ENCODE measurements at places on chromosomes 11 and 22.

GRCh38 chr11:120024046-120024445, 113.9 kb downstream of the TRIM29 start:
- no peak for DNase-seq

- no peak for DNase-seq
Observed at GRCh38 chr11:13891911-13892310, 70.6 kb upstream of the SPON1 start.

DNA sequence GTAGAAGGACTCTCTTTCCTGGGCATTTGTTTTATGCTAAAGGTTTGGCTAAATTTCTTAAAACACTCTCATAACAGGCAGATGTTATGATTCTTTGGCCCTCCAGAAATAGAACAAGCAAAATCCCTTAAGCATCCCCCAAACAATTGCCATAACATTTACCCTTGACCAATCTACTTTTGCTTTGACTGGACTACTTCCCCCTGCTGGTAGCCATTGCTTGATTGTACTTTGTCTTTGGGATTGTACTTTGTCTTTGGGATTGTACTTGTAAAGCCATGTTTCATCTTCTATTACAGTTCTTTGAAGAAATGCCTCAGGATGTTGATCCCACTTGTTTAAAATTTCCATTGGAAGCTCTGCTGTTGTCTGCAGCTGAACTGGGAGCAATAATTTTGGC, 53.3 kb upstream of the GLYAT start:
- DNase-seq = no peak

GRCh38 chr11:74347381-74347780, 35.9 kb upstream of the P4HA3 start:
- DNase-seq = no peak

GRCh38 chr11:271319-271715, 6.9 kb upstream of the NLRP6 start:
- no peak for DNase-seq

DNA sequence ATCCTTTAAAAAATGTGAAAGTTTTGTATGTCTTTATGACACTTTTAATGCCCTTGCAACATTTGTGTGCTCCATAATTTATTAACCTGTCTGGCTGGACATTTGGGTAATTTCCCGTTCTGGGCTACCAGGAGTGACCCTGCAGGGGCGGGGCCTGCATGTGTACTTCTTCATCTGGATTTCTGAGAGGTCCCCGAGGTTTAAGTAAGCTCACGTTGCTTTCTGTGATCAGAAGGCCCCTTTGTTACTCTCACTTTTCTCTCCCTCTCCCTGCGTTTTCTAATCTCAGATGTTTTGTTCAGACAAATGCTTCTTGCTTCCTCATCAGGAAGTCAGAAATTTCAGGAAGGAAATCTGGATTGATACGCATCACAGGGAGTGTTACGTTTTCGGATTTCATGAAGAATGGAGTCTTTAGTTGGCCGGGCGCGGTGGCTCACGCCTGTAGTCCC, 78.9 kb upstream of the CRYBB3 start:
- no peak for DNase-seq

DNA sequence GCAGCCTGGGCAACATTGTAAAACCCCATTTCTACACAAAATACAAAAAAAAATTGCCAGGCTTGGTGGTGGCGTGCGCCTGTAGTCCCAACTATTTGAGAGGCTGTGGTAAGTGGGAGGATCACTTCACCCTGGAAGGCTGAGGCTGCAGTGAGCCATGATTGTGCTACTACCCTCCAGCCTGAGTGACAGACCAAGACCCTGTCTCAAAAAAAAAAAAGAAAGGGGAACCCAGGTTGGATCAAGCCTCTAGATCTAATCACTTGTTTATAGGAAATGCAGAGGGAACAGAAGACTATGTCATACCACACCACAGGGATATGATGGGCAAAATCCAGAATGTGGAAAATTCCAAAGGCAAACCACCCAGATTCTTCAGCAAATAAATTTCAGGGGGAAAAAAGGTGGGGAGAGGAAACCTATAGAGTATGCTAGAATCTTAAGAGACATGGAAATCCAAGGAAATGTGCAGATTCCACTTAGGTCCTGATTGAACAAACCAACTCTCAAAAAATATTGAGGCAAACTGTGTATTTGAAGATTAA, 16.5 kb upstream of the MALAT1 start:
- no peak for DNase-seq

- DNase-seq = no peak
Observed at GRCh38 chr22:40240686-40241085, 63.0 kb downstream of the TNRC6B start.

- DNase-seq = no peak
Observed at GRCh38 chr22:29016067-29016938, 45.3 kb downstream of the C22orf31 start.

- DNase-seq = no peak
Observed at GRCh38 chr11:118238929-118239328, 13.2 kb downstream of the MPZL3 start.

DNA sequence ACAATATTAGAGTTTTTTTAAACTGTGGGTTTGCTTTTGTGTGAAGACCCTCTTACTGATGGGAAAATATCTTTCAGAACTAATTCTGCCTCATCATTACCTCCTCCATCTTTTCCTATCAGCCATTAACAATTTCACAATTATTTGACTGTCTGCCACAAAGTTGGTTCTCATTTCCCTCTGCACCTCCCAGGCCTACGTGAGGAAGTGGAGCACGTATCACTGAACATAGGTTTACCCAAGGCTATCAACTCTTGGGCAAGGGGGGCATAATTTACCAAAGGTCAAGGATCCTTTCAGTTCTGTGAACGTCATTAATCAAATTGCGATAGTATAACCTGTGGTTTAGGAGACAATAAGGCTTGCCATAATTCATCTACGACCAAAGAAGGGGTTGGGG, 60.0 kb downstream of the LIF start:
- DNase-seq = no peak

- no peak for DNase-seq
Observed at GRCh38 chr11:129578006-129578405, 202.4 kb downstream of the BARX2 start.

DNA sequence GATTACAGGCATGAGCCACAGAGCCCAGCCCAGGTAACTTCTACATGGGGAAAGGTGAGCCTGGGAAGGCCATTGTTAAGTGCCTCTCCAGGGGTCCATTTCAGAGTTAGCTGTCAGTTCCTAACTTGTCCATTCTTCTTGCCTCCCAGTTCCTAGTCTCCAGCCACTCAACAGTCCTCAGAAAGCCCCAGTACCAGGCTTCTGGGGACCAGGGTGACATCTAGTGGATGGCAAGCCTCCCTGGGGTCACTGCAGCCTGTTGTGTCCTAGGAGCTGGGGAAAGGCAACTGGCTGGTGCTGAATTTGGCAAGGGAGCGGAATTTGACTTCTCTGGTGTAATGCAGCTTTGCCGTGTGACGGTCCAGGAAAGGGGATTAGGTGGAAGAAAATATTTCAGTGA, 2.1 kb downstream of the LGALS12 start:
- peak; percentile 49 for DNase-seq

DNA sequence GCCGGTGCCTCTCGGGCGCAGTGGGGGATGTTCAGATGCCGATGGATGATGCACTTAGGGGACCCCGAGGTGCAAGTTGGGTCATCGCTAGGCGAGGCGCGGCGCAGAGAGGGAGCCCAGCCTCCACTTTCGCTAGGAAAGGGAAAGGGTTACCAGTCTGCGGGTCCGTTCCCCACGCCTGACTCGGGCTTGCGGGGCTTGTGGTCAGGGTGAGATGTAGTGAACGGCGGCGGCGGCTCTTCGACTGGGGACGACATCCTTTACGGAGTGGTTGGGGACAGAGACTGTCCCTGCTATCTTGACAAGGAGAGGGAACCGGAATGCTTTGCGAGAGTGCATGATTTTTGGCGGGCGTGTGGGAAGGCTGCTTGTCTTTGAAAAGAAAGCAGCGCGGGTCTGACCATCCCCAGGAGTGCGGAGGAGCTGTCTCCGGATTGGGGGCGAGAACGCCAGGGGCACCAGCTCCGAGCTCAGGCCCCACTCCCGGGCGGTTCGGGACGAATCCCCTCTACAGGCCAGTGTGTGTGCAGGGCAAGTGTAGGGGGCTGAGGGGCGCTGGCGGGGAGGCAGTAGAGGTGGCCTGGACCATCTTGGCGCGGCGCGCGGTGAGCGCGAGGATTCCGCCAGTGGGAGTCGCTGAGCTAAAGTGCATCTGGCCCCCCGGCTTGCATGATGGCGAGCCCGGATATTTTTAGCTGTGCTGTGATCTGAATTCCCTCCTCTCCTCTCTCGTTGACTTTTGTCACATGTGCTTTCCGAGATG, 1.1 kb downstream of the FAT3 start:
- DNase-seq = no peak

GRCh38 chr11:129387434-129387833, 11.8 kb downstream of the BARX2 start:
- no peak for DNase-seq

GRCh38 chr22:41367039-41367679, 14.6 kb upstream of the TEF start:
- no peak for DNase-seq

DNA sequence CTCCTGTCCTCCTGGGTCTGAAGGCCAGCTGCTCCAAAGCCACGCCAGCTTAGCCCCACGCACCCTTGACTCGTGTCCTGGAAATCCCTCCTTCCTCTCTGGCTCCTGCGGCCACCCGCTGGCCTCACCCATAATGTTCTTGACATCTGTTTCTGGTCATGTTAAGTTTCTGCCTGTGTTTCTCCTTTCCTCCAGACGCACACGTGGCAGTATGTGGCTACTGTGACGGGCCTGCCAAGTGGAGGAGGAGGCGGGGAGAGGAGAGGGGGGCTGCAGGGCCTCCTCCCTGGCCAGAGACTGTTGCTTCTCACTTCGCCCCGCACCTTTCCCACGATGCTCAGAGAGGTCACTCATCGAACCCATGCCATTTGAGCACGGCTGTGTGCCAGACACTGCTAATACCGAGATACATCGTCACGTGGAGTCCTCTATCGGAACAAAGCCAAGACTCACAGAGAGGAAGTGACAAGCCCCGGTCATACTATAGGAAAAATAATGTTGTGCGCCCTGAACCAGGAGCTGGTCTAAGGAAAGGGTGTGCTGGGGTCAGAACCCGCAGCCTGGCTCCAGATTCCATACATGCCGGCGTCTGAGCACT, 11.5 kb downstream of the C1QTNF6 start:
- DNase-seq = no peak

GRCh38 chr22:28969401-28970168, 86.2 kb downstream of the ZNRF3 start:
- DNase-seq = no peak

GRCh38 chr11:83438438-83438837, 152.3 kb upstream of the CCDC90B start:
- no peak for DNase-seq

- DNase-seq = no peak
Observed at GRCh38 chr11:113192121-113192925, 122.1 kb upstream of the TTC12 start.

DNA sequence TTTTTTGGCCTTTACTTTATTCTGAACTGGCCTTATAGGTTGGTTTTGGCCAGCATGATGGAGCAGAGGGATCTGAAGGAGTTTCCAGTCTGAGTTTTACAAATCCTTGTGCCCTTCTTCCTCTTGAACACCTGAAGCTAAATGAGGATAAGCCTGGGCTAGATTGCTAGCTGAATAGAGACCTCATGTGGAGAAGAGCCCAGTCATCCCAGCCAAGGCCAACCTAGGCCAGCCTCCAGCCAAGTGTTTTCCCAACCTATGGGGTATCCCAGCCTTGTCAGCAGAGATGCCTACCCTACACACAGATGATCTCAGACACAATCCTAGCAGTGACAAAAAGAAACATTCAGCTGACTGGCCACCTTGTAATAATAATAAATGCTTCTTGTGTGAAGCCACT, 966 bp upstream of the CASP12 start:
- DNase-seq = no peak

- DNase-seq = no peak
Observed at GRCh38 chr11:107706531-107706930, 5.3 kb downstream of the SLN start.

DNA sequence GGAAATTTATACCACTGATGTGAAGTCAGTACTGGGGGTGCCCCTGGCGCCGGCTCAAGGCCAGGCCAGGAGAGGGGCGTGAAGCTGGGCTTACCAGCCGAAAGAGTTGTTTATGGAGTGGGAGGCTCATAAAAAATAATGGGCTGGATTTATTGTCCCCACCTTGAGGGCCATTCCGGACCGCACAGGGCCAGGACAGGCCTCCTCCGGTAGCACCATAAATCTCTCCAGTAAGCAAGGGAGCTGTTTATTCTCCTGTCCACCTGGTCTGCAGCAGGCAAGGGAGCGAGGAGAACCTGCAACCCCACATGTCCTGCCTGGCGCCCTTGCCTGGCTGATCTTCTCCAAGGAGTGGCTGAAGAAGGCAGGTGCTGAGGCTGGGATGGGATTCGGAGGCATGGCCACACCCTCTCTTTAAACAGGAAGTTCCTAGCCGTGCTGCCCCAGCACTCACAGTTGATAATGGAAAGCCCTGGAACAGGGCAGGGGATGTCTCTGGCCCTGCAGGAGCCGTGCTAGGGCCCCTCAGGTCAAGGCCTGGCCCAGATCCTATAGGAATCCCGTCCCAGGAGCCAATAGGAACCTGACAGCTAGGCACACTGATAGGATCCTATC, 65.1 kb downstream of the SCUBE1 start:
- no peak for DNase-seq

GRCh38 chr11:24903555-24903954, 406.7 kb downstream of the LUZP2 start:
- no peak for DNase-seq

- DNase-seq = no peak
Observed at GRCh38 chr11:87036756-87037449, 831 bp upstream of the TMEM135 start.

DNA sequence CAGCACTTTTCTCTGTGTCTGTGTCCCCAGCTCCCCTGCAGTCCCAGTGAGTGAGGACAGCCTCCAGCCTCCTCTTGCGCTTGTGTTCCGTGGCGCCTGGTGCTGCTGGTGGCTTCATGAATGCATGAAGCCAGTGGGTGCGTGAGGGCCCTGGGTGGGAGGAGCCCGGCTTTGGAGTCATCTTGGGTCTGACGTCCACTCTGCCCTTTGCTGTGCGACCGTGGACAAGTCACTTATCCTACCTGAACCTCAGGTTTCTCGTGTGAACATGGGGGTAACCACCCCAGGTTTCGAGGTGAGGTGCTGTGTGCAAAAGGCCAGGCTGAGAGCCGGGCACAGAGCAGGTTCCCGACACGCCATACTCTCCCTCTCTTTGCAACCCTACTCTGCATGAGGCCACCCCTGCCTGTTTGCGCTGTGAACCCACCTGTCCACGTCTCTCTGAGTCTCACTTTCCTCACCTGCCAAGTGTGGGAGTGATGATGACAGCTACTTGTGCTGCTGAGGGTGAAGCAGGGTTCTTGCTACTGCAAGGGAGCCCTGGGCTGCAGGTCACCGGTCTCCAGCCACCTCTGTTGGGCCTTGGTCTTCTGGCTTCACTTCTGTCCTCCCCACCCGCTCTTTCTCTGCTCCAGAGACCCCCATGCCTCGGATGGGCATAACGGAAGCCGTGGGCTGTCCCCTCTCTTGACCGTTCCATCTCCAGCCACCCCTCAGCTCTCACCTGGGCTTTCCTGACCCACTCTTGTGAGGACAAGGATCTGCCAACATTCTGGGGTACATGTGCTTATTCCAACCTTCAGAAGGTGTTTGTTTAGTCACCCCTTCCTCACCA, 537.6 kb downstream of the TBC1D22A start:
- no peak for DNase-seq

GRCh38 chr22:17851759-17852158, 77.5 kb upstream of the BID start:
- DNase-seq = no peak
